SHP77 (cell line): ENCODE measurements at places on chromosomes 4 and X.

DNA sequence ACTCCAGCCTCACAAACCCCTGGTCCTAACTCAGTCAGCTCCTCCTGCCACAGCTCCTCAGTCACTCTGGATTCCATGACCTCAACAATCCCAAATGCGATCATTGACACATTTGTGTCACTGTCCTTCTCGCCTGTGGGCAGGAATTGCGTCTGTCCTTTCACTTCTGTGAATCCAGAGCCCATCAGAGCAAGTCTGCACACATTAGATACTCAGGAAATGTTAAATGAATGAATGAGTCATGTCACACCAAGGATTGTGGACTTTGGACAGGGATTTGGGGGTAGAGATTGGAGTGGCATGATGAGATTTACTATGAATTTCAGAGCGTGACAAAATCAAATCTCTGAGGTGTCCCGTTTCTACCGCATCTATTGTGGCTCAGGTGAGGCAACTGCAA is 11.8 kb upstream of the CLDN24 start:
- no peak for DNase-seq

DNA sequence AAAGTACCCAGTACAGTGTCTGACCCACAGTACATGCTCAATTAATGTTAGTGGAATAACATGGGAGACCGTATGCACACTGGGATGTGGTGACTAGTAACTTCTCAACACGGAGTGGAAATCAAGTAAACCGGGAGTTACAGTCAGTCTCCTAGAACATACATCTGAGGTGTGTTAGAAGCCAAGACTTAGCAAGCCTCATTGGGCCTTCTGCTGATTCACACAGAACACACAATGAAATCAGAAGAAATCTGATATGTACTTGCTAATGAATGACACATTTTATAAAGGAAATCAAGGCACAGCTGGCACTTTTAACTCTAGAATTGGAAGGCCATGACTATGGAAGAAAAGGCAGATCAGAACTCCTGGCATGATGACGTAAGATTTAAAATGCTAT is 13.0 kb downstream of the TRAPPC2 start:
- no peak for DNase-seq

GRCh38 chr4:15809466-15809865 is 31.3 kb downstream of the CD38 start:
- DNase-seq, result no peak

DNA sequence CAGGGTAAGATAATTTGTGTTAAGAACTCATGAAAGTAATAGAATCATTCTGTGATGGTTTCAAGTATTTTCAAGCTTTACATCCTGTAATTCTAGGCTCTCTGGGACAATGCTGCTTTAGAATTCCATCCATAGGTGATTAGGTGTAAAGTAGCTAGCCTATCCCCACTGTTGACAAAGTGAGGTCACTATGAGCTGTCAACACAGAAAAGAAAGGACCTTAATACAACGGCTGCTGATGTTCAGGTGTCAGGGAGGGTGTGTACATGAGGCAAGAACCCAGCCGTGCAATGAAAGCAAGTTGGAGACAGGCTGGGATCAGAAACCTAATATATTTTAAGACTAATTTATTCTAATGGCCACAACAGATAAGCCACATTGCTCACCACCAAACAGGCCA is 36.8 kb upstream of the SH3RF1 start:
- peak; percentile 28 for DNase-seq

DNA sequence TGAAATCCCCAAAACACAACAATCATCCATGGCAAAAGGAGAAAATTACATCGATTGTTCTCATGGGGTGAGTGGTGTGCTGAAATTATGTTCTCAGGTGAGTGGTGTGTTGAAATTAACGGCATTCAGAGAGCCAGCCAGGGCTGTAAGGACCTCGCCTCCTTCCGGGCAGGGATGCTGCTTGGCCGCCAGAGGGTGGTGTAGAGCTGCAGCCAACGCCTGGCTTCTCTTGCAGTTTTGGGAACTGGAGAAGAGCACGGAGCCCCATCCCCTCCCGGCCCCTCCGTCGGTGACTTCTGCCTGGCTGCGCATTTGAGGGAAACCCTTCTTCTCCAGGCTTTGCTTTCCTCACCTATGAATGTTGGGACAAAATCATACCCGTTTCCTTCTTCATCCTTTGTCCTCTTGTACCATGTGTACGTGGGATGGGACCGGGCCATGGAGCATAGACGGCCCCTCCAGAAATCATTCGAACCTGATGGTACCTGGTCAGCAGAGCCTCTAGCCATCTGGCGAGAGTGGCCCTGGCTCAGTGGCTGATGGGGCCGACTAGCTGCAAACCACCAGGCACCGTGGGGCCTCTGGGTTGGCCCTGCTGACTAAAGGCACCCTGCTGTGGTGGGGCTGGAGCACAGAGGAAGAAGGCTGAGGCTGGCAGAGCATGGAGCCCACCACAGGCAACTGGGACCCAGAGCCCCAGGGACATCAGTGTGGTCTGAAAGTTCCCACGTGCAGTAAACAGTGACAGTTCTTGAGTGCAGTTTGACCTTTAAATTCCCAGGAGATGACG is 28.4 kb downstream of the TRMT44 start:
- DNase-seq, result no peak
